Activated T-cell treated with anti-CD3 and anti-CD28 coated beads, Interleukin-2, amount 50 U/mL, for 48 hours (primary cell): ENCODE measurements at places on chromosomes 6 and 20.

- DNase-seq = no peak
Measured at GRCh38 chr6:36071281-36071680, 43.7 kb downstream of the MAPK14 start.

DNA sequence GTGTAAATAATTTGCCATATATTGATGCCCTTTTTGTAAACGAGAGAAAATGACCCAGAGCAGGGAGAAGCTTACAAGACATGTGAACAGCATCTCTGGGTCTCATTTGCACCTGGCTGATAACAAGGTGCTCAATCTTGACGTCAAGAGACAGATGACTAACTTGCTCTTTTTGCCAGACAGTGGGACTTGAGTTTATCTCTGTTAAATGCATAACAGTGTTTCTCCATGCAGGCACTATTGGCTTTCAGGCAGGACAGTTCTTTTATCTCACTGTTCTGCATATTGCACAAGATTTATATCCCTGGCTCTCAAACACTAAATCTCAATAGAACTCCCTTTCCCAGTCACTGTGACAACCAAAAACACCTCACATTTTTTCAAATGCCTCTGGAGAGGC lies 56.4 kb downstream of the RFX6 start:
- no peak for DNase-seq

- DNase-seq = no peak
Measured at GRCh38 chr20:1489764-1490436, 1.3 kb downstream of the SIRPB2 start.

DNA sequence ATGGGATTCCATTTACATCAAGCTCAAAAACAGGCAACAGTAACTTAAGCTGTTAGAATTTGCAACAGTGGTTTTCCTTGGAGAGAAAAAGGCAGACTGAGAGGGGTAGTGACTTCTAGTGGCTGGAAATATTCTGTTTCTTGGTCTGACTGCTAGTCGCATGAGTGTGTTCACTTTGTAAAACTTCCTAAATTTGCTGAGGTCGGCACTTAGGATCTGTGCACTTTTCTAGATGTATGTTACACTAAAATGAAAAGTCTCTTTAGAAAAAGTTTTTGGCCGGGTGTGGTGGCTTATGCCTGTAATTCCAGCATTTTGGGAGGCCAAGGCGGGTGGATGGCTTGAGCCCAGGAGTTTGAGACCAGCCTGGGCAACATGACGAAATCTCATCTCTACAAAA lies 18.7 kb downstream of the OVOL2 start:
- DNase-seq = no peak

DNA sequence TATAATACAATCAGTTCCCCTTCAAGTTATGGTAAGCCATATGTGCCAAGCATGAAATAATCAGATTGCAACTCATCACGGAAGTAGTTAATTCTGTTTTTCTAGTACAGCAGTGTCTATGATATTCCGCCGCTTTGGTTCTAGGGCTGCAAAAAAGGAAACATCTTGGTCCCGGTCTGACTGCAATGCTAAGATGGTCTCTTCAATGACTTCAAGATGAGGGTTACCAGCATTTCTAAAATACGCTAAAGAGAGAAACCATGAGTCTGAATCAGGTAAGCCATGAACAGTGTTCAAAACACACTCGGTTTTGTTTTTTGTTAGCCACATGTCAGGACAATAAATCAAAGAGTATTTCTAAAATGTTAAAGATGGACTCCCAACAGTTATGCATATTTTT lies 3.2 kb upstream of the ANKRD60 start:
- no peak for DNase-seq

- no peak for DNase-seq
Measured at GRCh38 chr20:40255365-40255764, 433.7 kb downstream of the MAFB start.

DNA sequence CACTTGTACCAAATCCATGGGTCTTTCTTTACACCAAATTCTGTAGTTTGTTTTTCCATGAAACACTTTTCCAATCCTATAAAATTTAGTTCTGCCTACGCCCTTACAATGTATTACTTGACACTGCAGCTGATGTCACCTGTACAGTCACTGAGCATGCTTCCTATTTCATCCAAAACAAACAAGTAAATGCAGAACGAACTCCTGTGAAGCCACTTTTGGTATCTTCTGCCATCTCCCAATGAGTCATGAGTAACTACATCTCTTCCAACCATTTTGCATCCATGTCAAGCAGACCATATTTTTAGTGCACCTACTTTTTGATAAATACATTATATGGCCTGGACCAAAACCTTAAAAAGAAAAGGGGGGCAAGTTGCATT lies 42.4 kb downstream of the HDDC2 start:
- no peak for DNase-seq

DNA sequence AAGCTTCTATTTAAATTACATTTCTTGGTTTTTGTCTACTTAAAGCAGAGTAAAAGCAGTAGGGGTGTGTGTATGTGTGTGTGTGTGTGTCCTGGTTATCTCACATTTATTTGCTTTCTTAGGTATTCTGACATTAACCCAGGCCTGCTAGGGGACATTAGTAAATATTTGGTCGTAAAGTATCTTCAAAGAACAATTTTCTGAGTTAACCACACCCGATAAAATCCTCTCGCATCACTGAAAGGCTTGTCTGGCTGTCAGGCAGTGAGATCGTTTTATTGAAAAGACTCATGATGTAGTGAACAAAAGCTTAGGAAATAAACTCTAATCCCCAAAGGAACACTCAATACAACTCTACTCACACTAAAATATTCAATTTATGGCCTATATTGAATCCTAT lies 77.9 kb downstream of the ZNF217 start:
- DNase-seq = no peak

DNA sequence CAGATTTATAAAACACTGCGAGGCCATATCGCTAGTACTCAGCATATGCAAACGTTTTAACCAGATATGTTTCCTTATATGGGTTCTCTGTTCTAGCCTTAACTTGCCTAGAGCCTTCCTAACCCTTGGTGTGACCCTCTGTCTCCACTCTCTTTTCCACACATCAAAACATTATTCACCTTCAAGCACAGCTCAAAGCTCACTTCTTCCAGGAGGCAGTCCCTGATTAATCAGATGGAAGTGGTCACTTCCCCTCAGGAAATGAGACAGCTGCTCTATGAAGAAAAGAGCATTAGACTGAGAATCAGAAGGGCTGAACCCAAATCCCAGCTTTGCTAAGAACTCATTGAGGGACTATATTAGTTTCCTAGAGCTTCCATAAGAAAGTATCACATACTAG lies 39.8 kb upstream of the SLC17A4 start:
- no peak for DNase-seq

DNA sequence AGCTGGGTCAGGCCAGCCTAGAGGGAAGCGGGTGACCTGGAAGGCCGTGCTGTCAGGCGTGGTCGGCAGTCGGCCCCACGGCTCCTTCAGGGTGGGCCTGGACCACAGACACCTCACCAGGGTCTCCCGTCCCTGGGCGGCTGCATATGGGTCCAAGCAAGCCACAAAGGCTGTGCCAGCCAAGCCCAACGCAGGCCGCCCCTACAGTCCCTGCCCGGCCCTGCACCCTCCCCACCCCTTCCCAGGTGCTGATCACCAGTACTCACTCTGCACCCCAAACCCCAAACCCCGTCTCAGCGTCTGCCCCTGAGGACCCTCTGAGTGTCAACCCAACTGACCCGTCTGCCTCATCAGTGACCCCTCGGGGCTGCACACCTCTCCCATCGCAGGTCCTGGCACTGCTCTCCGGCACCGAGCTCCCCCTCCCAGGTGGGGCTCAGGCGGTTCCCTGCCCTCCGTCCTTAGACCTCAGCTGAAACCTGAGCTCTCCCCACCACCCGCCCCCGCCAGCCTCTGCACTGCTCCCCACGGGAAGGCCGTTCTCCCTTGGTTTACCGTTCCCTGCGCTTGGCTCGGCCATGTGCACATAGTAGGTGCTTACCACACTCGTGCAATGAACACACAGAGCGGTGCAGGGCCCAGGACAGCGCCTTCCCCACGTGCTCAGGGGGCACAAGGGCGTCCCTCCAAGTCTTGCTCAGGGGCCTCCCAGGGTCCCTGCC lies 1.5 kb upstream of the PPDPF start:
- no peak for DNase-seq

DNA sequence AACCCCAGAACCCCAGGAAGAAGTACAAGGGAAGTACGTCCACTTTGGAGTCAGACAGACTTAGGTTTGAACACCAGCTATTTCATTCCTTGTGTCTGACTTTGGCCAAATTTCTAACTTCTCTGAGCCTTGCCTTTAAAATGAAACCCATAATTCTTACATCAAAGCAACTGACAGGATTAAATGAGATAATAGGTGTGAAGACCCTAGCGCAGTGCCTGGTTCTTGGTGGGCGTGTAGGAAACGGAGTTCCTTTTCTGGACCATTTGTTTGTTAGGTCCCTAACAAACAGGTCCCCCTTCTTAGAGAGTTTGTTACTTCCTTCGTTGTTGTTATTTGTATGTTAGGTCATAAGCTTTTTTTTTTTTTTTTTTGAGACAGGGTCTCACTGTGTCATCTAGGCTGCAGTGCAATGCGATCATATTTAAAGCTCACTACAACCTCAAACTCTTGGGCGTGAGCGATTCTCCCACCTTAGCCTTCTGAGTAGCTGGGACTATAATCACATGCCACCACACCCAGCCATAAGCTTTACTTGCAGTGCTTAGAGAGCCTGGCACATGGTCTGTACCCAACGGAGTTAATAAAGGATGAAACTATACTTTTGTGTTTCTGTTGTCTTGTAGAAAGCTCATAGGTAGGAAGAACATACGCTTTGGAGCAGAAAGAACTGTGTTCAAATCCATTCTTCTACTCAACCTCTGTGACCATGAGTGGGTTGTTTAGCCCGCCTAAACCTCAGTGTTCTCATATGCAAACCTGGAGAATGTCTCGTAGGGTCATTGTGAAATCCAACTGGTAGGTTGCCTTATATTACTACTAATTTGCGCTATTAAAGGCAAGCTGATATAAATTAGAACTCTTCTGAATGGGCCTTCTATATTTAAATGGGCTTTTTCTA lies 21.8 kb upstream of the MROH8 start:
- DNase-seq = peak; percentile 0

DNA sequence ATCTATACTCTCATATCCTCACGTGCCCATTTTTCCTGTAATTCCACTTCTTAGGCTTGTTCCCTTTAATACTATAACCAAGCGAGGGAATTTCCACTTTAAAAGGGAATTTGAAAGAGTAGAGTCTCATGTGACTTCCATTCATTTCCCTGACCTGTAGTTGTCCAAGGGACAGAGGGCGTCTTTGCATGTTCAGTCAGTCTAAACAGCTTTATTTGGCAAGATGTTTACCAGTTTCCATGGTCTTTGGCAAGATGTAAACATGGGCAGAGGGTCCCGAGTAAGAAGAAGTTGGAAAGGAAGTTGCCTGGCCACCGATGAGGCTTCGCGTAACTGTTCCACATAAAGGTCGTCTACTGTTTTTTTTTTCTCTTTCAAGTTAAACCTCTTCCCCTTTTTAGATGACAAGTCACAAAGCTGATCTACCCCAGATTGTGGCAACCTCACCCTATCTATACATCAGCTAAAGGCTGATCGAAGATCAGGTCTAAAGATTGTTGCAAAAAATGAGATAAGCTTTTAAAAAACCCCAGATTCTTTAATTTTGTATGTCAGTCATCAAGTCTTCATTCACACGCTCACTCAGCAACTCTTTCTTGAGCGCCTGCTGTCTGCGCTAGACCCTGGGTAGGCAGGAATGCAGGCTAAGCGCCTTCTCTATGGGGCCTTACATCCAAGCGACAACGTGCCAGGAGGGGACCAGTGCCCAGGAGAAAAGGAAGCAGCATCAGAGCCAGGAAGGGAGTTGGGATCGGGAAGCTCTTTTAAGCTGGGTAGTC lies 31.7 kb upstream of the CCR6 start:
- no peak for DNase-seq

DNA sequence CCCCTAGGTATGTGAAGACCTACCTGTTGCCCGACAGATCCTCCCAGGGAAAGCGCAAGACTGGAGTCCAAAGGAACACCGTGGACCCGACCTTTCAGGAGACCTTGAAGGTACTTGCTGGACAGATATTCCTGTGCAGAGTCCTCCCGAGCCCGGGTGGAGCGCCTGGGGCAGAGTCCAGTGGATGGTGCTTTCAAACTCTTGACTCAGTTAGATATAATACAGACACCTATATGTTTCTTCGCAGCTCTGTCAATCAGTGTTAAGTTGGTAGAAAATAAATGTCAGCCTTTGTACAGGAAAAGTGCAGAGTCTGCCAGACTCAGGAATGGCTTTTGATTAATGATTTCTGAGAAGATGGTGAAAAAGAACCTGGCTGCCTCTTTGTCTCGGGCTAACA lies 67.2 kb downstream of the EZR start:
- DNase-seq = no peak

- DNase-seq = no peak
Measured at GRCh38 chr20:15257569-15257870, 920.1 kb upstream of the FLRT3 start.

GRCh38 chr20:44596876-44597275 lies 14.5 kb downstream of the PKIG start:
- no peak for DNase-seq

- no peak for DNase-seq
Measured at GRCh38 chr6:16854986-16855385, 93.7 kb upstream of the ATXN1 start.

DNA sequence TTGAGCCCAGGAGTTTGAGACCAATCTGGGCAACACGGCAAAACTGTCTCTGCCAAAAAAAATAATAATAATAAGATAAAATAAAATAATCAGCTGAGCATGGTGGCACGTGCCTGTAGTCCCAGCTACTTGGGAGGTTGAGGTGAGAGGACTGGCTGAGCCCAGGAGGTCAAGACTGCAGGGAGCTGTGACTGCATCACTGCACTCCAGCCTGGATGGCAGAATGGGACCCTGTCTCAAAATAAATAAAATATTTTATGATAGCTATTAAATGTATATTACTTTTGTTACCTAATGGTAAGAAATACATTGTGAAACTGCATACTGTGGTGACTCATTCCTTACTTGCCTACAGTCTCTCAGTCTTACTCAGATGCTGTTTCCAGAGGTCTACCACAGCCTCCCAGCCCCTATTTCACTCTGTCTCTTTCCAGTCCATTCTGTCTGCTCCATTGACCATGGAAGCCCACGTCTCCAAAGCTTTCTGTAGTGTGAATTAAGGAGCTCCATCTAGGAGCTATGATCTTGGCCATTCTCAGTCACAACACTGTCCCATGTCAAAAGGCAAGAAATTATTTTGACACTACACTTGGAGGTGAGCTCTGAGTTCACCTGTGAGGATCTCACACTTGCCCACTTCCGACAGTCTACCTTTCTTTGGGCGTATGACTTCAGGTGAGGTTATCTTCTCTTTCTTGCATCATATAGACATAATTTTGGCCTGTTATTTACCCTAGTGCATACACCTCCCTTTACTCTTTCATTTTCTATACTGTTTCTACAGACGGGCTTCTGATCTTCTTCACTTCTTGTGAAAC lies 22.4 kb upstream of the SNX9 start:
- DNase-seq = peak; percentile 63

DNA sequence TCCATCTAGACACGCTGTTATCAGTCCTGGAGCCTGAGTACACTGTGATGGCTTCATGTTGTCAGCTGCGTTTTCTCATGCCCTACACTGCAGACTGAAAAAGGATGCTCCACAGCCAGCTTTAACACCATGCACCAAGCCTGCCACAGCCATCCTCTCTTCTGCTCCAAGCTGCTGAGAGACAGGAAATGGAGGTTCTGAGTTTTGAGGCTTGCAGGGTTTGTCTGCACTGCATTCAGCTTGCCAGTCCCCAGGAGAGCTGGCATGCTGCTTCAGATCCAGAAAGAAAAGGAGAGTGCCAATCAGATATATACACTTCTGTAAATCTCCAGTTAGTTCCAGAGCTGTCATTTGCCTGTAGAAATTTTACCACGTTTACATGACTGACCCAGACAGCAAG lies 550.7 kb upstream of the FLRT3 start:
- DNase-seq = no peak
